ENCODE measurements at places on chromosomes 13 and 19. TPM values are rescaled to one million over a fixed set of nuclear protein-coding genes. Genes with fewer than 3 reads are reported as not detected.

The ATP4B gene
- total RNA-seq: not detected

The TGFBR3L gene
- total RNA-seq: not detected

The NKPD1 gene
- total RNA-seq: not detected

The LILRA1 gene
- total RNA-seq: not detected

The MUC16 gene
- not detected for total RNA-seq

The SYT5 gene
- not detected for total RNA-seq

The IFNL1 gene
- not detected for total RNA-seq

The SBK2 gene
- not detected for total RNA-seq

The LRG1 gene
- total RNA-seq: not detected

The SLC6A16 gene
- total RNA-seq: not detected

All from SJSA1 (cell line).